ENCODE measurements at places on chromosomes 2 and 18.

DNA sequence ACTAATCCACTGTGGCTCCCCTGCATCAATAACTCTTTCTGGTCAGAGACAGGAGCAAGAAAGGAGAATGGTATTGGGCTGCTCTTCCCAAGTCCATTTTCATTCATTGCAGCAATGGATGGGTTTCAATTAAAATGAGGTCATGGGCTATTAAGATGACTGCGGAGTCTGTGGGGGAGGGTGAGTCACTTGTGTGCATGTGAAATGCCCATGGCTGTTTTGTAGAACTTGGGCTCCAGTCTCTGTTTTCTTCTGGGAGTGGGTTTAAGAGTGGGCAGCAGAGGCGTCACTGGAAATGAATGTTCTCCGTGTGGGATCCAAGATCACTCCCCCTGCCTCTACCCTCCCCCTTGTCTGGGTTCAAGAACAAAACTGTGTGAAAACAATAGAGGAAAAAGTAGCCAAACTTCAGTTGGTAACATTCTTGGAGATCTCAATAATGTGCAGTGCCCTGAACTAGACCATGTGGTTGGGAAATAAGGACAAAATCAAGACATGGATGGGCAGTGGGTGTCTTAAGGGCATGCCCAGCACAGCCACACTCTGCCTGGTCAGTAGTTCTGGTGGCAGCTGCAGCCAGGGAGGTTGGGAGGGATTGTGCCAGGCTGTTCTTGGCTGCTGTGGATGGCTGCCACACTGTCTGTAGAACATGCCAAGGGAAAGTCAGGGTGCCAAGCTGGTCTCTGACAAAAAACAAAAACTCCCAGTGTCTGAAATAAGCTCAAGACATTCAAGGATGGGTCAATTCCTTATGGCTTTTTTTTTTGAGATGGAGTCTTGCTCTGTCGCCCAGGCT lies 68.2 kb upstream of the CXCR4 start:
- DNase-seq, result no peak

DNA sequence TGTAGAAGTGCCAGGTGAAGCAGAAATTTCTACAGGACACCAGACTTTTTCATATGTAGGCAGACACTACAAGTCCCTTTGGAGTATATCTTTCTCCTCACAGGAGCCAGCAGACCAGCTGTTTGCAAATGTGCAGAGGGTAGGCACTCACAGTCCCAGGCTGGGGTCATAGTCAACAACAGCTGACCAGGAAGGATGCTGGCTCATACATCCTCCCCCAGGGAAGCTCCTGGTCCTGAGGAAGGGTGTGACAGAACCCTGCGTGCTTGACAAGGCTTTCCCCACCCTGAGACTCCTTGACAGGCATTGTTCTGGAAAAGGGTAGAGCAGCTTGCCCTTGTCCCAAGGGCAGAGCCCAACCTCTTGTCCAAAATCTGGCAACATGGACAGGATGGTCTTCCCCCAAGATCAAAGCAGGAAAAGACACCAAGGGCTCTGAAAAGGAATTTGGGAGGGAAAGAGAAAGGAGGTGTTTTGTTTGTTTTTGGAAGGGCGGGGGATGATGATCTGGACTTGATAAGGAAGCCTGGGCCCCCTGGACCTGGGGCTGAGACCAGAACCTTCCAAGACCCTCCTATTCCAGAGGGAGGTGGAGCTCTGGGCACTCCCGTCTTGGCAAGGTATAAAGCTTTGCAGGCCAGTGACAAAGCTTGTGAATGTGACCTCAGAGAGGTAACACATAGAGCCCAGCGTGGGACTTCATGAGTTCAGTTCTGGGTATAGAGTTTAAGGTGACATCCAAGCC lies 87.1 kb downstream of the GFPT1 start:
- DNase-seq, result no peak

DNA sequence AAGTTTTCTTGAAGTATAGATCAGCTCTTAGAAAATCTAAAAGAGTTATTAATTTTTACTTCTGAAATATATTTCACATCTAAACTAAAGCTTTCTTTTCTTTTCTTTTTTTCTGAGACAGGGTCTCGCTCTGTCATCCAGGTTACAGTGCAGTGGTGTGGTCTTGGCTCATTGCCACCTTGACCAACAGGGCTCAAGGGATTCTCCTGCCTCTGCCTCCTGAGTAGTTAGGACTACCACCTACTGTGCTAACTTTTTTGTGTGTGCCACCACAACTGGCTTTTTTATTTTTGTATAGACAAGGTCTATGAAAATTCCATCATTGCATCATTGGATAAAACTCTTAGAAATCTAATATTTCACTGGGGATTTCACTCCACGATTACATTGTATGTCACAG lies 10.0 kb upstream of the ALPG start:
- DNase-seq, result no peak

- DNase-seq, result no peak
Measured at GRCh38 chr2:128808462-128809258, 490.0 kb upstream of the HS6ST1 start.

GRCh38 chr2:175048275-175048674 lies 43.1 kb upstream of the CHN1 start:
- no peak for DNase-seq

DNA sequence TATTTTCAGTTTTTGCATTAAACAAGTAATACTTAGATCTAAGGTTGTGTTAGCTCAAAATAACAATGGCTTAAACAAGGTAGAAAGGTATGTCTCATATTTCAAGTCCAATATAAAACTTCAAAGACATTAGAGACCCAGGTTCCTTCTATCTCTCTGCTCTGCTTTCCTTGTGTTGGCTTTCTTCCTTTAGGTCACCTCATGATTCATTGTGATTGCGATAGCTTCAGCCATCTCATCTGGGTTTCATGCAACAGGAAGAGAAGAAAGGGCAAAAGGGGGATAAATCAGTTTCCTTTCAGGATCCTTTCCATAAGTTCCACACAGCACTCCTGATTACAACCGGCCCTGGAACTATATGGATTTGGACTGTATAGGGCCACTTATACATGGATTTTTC lies 16.0 kb upstream of the TBR1 start:
- DNase-seq, result no peak

- DNase-seq, result no peak
Measured at GRCh38 chr2:170076189-170076588, 101.8 kb upstream of the MYO3B start.

DNA sequence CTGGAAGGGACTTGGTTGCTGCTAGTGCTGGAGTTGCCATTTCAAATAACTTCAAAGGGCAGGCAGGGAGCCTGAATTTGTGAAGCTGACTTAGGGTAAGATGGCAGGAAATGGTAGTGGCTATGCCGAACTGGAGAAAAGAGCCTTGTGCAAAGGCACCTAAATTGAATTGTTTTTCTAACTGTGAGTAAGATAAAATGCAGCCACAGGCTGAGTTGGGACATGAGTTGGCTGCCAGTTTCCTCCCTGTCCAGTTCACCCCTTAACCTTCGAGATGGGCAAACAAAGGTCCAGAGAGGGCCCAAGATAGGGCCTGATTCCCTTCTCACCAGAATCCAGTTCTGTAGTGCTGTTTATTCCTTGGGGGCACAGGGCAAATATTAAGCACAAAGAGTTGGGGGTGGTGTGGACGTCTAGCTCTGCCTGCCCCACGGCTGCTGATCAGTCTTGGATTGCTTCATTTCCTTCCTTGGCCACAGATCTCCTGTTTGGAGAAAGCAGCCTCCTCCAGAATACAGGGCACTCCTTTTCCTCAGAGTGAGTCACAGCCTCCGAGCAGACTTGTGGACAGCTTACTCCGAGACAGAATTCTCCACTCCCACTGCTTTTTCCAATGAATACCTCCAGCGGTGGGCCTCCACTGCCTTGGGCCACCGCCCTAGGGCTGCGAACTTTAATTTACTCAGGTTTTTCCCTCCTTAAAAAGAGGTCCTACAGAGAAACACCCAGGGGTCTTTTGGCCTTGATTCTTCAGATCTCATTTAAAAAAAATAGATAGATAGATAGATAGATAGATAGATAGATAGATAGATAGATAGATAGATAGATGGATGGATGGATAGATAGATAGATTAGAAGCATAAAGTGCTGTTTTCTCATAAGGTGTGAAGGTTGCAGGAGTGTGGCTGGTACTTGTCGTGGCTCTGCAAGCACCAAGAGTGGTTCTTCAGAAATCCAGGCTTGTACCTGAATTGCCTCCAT lies 18.4 kb upstream of the SLC20A1 start:
- DNase-seq, result no peak

DNA sequence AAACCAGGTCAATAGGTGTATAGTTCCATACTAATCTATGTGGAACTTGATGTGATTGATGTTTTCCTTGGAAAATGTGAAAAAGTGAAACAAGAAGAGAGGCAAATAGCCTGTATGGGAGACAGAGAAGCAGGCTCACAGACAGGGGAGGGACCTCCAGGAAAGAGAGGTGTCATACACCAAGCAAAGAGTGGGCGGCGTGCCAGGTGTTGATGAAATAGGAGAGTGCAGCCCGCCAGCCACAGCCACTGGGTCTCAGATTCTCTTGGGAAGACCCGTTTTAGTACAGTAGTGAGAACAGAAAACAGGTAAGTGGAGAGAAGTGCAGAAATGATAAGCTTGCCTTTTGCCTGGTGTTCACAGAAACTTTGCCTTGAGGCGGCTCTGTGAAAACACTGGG lies 301.9 kb downstream of the ZNF407 start:
- peak; percentile 94 for DNase-seq
